ENCODE measurements at places on chromosomes 1 and 21.

DNA sequence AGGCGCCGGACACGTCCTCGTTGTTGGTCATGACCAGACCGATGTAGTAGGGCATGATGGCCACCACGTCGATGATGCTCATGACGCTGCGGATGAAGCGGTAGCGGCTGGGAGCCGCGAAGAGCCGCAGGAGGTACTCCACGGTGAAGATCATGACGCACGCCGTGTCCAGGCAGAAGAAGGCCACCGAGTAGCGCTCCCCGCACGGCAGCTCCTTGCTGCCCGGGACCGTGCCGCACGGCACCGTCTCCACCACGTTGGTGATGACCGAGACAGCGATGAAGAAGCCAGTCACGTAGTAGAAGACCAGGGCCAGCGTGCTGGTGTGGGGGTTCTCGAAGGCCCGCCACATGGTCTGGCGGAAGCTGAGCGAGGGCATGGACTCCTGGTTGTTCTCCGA lies 7.6 kb downstream of the KCND3 start:
- DNase-seq = no peak

GRCh38 chr1:97680894-97681293 lies 239.9 kb downstream of the DPYD start:
- DNase-seq = no peak

DNA sequence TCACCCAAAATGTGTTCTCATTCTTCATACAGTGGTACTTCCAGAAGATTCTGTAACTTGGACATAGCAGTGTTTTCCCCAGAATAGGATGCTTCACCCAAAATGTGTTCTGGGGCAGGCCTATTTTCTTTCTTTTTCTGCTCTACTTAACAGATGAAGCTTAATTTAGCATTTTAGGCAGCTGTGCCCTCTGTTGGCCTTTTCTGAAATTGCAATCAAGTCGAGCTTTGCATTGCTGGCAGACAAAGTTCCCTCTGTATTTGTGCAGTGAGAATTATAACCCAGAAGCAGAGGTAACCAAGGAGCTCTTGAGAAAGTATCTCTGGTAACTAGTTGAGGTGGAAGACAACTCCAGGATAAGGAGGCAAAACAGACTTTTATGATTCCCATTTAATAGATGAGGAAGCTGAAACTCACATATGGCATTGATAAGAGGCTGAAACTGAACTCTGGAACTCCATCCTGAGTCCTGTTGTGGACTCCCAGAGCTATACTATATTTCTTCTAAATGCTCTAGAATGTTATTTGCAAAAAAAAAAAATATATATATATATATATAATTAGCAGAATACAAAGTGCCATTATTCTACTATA lies 50.3 kb upstream of the L1TD1 start:
- no peak for DNase-seq

- no peak for DNase-seq
These were observed 68.0 kb upstream of the TRAPPC10 start for GRCh38 chr21:43944078-43944633.

DNA sequence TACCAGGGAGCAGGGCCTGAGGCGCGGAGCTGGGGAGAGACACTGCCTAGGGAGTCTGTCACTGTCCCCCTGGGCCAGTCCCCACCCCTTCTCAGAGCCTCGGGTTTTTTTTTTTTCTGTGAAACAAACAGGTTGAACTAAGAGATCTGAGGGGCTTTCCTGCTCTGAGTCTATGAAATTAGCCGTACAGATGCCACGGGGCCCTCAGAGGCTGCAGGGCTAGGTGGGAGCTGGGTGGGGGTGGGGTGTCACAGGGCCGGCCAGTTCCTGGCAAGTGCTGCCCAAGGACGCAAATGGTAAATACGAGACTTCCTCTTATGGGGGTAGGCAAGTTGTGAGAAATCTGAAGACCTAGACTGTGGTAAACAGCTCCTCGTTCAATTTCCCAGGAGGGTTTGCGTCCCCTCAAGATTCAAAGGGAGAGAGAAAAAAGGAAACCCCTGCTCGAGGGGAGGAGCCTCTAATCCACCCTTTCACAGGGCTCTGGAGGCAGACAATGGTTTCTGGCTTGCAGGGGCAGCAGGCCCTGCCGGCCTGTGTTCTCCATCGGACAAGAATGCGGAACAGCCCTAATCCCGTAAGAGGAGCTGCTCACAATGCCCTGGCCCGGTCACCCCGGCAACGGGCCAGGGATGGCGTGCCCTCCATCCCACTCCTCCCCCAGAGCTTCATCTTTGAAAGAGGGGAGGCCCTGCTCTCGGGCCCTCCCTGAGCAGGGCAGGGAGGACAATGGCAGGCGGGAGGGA lies 7.8 kb downstream of the NUAK2 start:
- DNase-seq = peak; percentile 33

DNA sequence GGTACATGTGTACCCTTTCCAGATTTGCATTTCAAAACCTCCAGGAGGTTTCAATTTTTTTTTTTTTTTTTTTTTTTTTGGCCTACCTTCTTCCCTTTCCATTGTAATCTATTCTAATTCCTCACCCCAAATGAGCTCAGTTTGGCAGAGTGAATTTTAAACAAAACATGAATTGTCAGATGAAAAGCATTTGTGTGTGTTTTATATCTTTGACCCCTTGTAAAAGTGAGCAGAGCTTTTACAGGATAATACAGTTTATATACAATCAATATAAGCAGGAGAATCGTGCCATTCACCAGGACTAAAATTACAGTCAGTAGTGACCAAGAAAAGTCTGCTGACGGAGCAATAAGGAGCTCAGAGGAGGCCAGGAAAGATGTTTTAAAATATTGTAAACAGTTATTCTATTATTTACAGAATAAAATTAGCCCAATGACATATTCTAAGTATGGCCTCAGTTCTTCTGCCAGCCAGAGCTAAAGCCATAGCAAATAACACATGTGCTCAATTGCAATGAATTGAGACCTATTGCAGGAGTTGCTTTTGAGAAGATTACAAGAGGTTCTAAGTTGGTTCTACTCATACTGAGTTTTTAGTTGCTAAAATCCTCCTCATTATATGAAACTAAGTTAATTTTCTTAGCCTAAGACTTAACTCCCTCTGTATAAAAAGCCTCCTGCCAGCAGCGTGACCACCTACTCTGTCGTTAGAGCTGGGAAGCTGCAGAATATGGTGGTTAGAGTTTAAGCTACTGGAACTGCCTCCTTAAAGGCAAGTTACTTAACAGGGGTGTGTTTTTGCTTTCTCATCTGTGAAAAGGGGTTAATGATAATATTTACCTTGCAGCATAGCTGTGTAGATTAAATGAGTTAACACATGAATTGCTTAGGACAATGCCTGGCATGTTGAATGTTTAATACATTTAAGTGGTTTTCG lies 50.8 kb upstream of the ZNF326 start:
- DNase-seq = no peak

DNA sequence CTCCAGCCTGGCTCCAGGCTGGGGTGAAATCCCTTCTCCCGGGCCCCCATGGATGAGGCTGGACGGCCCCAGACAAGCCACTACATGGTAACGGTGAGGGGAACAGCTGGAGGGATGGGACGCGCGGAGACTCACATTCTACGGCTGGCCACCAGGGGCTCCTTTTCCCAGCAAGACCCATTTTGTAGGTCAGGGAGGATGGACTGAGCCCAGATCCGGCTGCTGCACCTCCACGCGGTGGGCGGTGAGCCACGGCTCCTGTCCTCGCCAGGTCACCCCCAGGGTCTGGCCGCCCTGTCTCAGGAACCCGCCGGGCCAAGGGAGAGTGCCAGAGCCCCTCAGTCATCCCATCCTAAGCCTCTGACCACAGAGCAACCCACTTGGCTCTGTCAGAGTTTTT lies 75.0 kb upstream of the ACTRT2 start:
- no peak for DNase-seq

DNA sequence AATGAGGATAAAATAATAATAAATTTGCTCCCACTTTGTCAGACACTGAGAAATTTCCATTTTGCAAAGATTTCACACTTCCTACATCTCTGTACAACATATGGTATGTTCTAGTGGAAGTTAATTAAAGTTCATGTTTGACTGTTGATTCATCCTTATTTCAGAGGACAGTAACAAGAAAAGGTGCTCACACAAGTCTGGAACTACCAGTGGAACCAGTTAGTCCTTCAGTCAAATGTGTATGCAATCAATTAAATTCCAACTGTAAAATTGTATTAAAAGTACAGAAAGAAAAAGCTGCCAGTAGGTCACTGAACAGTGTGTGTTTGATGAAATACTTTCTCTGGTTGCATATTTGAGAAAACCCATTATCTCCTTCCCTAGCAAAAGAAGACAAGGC lies 496.0 kb upstream of the PKN2 start:
- no peak for DNase-seq
